Kasumi-1 (cell line): ENCODE measurements at places on chromosomes 11 and 22.

- no peak for DNase-seq
These were observed 7.1 kb upstream of the FLI1 start for GRCh38 chr11:128686745-128687177.

GRCh38 chr11:66275396-66275795, 2.6 kb upstream of the CNIH2 start:
- no peak for DNase-seq

DNA sequence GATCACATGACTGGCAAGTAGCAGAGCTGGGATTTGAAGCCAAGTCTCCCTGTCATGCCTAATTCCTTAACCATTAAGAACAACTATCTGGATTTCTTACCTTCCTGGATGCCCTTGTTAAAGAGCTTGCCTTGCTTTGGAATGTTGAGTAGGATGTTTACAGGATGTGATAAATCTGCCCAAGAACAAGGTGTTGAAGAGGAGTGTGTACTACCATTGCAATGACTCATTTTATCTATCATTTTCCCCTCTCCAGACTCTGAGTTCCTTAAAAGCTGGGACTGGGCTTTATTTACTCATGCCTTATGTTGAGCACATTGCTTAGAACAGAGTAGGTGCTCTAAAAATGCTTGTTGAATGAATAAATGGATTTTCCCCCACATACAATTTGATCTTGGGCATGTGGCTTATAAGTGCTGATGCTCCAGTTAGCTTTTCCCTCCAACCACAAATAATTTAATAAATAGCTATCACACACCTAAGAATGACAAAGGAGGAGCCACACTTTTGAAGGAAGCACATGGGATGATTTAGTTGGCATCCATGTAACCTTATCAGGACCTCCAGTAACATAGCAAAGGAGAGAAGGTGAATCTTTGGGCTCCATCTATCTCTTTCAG, 268.6 kb upstream of the SESN3 start:
- DNase-seq, result no peak

GRCh38 chr22:20591660-20592310, 84.4 kb downstream of the MED15 start:
- DNase-seq, result no peak

DNA sequence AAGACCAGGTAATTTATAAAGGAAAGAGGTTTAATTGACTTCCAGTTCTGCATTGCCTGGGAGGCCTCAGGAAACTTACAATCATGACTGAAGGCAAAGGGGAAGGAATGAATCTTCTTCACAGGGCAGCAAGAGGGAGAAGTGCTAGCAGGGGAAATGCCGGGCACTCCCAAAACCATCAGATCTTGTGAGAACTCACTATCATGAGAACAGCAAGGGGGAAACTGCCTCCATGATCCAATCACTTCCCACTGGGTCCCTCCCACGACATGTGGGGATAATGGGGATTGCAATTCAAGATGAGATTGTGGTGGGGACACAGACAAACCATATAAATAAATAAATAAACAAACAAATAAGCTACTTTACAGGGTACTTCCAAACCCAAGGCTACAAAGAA, 28.8 kb upstream of the EXPH5 start:
- DNase-seq, result no peak

- DNase-seq, result no peak
These were observed 7.4 kb upstream of the ANO1 start for GRCh38 chr11:70070706-70071105.

- DNase-seq, result no peak
These were observed 126.5 kb downstream of the CHST1 start for GRCh38 chr11:45538939-45539338.

DNA sequence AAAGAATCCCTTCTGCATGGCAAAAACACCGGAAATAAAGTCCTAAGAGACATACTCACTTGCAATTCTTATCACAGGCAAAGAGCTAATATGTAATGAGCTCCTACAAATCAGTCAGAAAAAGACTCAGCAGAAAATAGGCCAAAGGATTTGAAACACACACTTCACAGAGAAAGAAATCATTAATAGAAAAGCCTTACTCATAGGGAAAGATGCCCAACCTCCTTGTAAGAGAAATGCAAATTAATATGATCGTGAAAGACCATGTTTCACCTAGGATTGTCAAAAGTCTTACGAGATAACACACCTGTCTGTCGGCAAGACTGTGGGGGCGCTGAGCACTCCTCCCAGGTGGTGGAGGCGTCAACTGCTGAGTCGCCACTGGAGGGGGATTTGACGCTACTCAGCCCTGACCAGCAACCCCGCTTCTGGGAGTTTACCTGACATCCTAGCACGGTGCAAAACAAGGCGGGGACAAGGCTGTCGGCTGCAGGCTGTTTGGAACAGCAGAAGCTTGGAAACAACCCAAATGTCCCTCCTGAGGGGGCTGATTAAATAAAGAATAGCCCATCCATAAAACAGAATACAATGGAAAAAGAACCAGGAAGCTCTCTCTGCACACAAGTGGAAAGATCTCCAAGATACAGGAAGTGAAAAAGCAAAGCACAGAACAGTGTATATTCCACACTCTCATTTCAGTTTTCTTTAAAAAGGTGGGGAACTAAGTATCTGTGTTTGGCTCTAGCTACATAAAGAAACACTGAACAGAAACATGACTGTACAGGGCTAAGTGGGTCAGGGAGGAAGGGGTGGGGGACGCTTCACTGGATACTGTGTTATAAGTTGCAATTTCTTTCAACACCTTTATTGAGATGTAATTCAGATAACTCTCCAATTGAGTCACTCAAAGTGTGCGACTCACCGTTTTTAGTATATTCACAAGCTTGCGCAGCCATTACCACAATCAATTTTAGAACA, 11.5 kb downstream of the CSNK1E start:
- no peak for DNase-seq

GRCh38 chr11:5368502-5369043, 15.0 kb upstream of the OR51M1 start:
- DNase-seq, result no peak

DNA sequence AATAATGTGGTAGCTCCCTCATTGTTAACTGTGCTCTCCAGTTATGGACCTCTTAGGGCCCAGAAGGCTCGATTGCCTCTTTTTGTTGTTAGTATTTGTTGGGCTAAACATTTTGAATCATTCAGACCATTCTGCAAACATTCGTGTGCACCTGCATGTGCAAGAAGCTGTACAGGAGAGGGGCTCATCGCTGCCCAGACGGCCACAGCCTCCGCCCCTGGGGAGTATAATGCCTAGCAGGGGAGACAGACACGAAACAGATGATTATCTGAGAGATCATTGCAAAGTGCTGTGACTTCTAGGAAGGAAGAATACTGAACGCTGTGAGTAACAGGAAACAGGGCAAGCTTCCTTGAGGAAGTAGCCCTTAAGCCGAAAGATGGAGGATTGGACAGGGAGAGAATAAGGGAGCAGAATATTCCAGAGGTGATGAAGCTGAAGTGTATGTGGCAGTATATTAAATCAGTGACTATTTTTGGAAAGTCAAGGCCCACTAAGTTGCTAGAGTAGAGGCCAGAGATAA, 123.3 kb upstream of the RASSF10 start:
- DNase-seq, result no peak

DNA sequence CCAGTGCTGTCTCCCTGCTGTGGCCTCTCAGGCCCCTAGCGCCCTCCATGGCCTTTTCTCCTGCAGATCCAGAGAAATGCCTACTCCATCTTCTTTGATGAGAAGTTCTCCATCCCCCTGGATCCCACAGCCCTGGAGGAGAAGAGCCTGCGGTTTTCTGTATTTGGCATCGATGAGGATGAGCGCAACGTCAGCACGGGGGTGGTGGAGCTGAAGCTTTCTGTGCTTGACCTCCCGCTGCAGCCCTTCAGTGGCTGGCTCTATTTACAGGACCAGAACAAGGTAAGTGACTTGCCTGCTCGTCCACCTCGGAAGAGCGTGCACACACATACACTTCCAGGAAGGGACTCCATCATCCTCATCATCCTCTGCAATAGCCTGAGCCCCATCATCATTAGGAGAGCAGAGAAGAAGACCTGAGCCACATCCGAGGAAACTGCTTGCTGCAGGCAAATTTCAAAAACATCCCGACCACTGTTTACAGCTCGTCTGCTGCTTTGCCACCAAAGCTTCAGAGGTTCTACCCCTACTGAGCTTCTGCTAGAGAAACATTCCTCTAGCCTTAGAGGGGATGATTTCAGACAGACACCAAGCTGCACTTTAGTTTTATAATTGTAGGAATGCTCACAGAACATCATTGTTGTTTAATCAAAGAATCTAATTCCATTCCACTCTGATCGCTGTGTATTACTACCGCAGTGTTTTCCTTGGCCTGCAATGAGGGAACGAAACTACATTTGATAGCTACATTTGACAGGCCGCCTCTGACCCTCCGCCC, 12.9 kb upstream of the RHOD start:
- DNase-seq, result no peak

DNA sequence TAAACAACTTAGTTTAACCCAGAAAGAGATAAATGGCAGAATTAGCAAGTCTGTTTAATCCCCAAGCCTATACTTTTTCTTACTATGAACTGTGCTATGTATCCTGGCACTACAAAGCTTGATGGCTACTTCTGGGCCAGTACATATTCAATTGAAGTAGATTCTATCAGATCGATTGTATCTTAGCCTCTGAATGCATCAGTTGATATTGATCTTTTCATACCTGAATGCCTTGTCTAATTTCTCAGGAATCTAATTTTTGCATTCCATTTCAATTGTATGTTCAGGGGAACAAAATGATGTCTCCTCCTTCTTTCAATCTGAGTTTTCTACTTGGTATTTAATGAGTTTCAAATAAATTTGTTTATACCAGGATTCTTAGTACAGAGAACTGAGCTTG, 1137.9 kb downstream of the LRRC4C start:
- DNase-seq, result no peak

DNA sequence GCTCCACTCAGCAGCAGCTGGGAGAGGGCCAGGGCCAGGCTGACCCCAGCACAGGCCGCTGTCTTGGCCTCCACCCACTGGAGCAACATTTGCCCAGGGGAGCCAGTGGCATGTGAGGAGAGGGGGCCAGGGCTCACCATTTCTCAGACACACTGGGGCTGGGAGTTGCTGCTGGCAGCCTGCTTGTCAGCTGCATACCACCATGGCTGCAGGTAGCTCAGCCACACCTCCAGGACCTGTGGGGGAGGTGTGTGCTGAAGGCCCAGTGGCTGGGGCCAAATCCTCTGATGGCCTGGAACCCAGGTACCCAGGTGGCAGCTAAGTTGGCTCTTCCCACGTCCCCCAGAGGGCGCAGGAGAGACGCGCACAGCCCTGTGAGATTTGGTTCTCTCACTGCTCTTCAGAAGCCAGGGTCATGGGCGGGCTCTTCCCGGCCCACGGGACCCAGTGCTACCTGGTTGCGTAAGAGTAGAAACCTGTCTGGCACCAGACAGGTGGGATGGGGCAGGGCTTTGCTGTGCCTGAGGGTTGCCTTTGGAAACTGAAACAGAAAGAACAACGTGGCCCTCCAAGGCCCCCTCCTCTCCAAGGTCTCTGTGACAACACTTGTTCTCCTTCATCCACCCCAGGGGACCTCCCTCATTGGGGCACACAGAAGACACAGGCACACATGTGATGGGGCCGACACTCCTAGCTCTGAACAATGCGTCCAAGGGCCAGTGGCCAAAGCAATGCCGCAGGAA, 98.8 kb downstream of the MED15 start:
- DNase-seq, result peak; percentile 17

DNA sequence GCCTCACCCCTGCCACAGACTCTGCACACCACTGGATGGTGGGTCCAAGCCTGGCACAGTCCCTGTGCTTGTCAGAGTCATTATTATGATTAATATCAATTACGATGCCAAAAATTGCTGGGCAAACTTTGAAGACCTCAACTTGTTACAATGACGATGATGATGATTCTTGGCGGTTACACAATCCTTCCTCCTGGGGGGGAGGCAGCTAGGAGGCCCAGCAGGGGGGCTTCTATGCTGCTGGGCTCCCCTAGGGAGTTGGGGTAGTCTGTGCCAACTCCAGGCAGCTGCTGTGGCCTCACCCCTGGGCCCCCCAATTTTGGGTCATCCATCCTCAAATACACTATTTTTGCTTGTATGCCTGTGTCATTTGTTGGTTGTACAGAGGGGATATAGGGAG, 12.0 kb downstream of the SLC35E4 start:
- DNase-seq, result no peak

DNA sequence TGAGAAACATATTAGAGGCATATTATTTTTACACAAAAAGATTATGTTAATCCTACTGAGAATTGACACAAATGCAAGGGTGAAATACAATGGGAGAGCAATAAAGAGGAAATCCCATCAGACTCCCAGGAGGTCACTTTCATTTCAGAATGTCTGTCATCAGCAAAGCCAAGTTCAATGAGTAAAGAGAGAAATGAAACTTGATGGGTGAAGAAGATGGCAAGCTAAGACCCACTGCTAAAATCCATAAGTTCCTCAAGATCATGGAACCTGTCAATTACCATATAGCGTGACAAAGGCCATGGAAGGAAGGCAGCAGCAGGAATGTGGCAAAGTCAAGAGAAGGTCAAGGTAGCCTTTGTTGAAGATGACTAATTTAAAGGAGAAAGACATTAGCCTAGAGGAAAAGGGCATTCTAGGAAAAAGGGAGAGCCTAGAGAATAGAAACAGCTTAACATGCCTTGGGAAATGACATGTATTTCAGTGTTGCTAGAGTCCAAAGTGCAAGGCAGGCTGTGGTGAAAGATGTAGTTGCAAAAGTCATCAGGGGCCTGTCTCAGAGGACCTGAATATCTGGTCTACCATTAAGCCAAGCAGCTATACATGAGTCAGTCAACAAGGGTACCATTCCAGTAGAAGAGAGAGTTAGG, 43.1 kb downstream of the FAM168A start:
- DNase-seq, result no peak

DNA sequence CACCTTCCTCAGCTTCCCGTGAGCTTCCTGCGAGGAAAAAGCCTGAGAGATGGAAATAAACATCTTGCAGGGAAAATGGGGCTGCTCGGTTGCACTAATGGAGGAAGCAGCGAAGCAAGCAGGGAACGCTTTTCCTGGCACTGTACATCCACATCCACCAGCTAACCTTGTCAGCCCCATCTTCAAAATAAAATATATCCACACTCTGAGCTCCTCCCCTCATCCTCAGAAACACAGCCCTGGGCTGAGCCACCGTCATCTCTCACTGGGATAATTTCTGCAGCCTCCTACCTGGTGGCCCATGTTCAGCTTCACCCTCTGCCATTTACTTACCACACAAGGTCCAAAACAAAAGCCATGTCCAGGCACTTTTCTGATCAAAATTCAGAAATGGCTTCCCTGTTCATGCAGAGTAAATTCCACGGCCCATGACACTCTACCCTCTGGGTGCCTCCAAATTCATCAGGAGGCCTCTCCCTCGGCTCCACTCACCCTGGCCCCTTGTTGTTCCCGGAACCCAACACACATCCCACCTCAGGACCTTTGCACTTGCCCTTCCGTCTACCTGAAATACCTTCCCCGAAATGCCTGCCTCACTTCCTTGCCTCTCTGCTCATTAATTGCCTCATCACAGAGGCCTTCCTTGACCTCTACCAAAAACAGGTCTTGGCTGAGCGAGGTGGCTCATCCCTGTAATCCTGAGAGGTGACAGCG, 13.0 kb downstream of the C11orf86 start:
- DNase-seq, result no peak
